Stimulated activated CD4-positive, alpha-beta T cell treated with anti-CD3 and anti-CD28 coated beads, Interleukin-4, amount 100 ng/mL, for 48 hours (primary cell): ENCODE measurements at places on chromosomes 7 and 10.

DNA sequence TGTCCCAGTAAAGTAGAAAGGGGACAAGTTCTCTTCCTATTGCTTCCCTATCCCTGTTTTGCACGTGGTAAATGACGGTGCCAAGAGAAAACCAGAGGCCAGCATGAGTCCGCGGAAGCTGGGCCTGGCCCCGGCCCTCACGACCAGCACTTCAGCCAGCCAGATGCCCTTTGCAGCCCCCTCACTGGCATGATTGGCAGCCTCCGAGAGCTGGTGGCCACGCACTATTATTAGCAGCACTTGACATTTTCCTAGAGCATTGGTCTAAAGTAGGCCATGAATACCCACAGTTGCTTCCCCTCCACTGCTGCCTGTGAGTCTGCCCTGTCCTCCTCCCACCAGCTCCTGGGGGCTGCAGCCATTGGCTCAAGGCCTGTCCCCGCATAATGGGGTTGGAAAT lies 369.1 kb downstream of the PLXNA4 start:
- DNase-seq, result no peak

DNA sequence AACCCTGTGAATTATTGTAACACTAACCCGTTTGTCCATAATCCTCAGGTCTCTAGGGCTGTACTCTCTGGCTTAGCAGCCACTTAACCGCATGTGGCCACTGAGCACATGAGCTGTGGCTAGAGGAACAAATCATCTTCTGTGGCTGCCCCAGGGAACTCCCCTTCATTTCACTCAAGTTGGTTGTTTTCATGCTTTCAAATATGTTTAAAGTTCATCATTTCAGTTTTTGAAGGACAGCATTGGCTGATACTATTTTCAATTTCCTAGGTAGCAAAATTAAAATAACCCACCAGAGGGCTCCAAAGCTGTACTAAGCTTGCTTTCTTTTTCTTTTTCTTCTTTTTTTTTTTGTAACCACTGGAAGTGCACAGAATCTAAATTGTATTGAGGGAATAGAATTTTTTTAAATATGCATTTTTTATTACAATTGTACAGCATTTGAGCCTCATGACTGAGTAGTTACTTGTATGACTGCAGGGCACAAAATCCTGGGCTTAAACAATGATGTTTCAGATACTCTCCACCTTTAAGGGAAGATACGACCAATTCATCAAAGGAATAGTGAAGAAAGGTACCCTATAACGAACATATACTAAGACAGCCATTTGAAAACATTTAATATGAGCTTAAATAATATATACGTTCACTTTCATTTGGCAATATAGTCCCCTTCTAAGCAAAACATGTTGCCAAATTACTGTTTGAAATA lies 38.6 kb downstream of the MRC1 start:
- no peak for DNase-seq

- DNase-seq, result no peak
Observed at GRCh38 chr7:158051776-158052175, 535.8 kb downstream of the PTPRN2 start.

DNA sequence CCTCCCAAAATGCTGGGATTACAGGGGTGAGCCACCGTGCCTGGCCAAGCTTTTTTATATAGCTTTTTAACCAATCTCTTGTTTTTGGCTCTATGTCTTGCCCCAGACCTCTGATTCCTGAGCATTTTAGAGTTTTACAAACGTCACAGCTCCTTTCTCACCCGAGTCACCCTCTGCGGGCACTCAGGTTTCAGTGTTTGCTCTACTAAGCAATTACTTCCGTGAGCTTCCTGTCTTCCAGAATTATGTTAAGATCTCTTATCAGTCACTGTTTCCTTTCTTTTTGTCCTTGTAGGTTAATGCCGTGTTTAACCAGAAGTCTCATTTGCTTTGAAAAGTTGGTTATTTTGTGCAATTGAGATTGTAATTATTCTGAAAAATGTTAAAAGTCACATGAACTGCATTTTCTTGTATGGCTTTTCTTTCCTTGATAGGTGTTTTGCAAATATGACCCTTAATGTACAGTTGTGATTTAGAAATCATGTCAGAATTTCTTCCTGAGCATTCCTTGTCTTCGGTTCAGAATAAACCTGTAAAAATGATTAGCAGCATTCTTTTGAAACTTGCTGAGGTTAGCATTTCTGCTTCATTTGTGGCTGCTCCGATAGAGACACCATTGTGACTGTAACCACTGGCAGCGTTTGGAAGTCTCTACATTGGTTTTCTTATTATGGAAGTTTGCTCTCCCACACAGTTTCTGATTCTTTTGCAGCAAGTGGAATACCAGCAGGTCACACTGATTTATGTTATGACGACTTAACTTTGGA lies 4.5 kb upstream of the HKDC1 start:
- no peak for DNase-seq

DNA sequence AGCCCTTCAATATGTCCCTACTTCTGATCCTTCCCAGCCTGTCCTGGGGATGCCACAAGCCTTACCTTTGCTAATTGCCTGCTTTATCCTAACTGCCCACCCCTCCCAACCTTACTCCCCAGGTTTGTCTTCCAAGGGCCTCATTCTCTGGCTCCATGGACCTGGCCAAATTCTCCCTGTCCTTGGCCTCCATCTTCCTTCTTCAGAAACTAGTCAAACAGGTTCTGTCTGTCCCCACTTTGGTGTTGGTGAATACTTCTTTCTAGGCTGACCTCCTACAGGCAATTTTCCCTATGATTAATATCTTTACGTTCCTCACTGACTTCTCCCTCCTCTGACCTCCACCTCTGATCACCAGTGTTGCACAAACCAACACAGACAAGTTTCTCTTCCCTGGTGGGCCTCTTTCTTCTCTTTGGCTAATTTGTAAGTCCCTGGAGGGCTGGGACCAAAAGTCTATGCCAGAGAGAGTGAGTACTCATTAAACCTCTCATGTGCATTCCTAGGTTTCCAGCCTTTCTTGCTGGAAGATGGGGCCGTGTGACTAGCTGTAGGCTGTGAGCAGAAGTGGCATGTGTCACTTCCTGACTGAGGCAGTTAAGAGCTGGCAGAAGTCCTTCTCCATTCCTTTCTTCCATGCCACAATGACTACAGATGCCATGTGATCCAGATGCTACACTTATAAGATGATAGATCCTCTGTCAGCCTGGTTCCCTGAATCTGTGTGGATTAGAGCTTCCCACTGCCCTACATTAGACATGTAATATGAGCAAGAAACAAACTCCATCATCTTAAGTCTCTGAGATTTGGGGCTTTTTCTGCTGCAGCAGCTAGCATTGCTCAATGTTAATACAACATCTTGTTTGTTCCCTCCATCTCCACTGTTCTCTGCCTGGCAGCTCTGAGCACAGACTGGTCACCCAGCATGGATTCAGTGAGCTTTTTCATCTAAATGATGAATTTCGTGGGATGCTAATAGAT lies 382.7 kb downstream of the RPS24 start:
- DNase-seq, result no peak

DNA sequence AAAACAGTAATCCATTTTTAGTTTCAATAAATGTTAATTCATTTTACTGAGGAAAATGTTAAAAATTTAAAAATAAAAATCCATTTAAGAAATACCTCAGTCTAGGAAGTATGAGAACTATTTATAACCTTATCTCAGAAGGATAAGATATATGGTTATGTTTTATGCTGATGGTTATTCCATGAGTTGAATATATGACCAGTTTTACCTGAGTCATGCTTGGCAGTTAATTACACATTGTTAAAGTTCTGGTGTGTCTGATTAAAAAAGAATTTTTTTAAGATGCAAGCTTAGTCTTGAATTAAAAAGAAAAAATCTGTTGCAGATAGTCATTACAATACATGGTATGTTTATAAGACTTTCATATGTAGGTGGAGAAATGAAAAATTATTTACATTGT lies 191.7 kb downstream of the ARL4A start:
- no peak for DNase-seq

- no peak for DNase-seq
Observed at GRCh38 chr10:44988957-44989585, 10.5 kb upstream of the DEPP1 start.
